ENCODE measurements at places on chromosomes 6 and 20. TPM values are rescaled to one million over a fixed set of nuclear protein-coding genes. Genes with fewer than 3 reads are reported as not detected.

Gene CALHM4
- 0.79 TPM for total RNA-seq

Gene KHDC1
- 1.2 TPM for total RNA-seq

Gene ZKSCAN3
- 4.7 TPM for total RNA-seq

Gene PDYN
- not detected for total RNA-seq

Gene NKX2-2
- not detected for total RNA-seq

Gene ARMC2
- total RNA-seq: 5.2 TPM

Gene SLC22A16
- 2.0 TPM for total RNA-seq

Gene CRISP3
- 7.4 TPM for total RNA-seq

Gene ZSCAN23
- total RNA-seq: 5.1 TPM

Gene LY6G5C
- not detected for total RNA-seq

Gene TFAP2C
- total RNA-seq: 22.8 TPM

Gene TNNC2
- 472 TPM for total RNA-seq

Gene SLC26A8
- 0.20 TPM for total RNA-seq

Gene CAGE1
- not detected for total RNA-seq

Gene PM20D2
- total RNA-seq: 21.1 TPM

Measured in skin of body (tissue), 3 donors.